Ammon's horn (tissue), 1 donor: ENCODE measurements at places on chromosomes 2 and 18.

DNA sequence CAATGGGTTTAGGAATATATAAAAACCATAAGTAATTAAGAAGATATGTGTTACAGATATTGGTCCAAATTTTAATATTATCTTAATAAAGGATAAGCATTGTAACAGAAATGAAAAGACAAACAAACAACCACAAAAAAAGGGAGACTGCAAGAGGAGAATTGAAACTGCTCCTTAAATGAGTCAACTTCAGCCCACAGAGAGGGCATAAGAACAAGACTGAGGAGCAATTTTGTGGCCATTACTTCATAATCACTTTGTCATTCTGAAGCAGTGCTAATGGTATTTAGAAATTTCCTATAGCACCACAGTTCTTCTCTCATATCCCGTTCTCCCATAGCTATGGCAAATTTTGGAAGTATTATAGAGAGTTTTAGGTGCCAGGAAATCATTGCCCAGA is 193.2 kb upstream of the HNMT start:
- DNase-seq: no peak

DNA sequence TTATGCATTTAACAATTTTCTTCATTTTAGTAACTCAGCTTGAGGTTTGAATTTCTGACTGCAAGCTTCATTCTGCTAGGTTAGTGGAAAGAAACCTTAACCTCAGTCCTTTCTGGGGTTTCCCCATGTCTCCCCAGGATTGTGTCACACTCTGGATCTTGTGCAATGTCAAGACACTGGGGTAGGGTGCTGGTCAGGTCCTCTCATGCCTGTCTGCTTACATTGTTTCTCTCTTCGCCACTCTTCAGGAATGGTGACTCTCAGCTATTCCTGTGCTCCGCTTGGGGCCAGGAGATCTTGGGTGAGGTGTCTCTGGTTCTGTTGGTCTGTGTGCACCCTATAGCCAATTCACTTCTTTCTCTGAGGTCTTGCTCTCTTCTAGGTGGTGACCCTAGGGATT is 23.9 kb downstream of the CTLA4 start:
- DNase-seq: peak; percentile 39

DNA sequence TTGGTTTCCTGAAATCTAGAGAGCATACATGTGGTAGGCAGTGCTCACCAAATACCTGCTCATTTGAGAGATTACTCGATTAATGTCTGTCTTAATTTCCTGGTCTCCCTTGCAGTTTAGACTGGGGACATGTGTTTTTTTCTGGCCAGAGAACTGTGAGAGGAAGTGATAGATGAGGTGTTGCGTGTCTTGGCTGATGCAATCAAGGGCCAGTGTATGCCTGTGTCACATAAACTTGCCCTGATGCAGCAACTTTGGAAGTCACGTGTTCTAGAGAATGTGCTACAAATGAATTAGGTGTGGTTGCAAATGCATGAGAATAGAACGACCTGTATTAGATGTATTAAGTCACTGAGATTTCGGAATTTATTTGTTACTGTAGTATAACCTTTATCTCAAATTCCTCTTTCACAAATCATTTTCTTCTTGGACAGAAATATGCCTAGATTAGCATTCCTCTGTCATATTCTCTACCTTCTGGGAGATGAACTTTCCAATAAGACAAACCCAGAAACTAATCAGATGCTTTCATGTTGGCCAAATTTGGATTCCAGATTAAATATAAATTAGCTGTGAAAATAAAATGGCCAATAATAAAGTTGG is 9.9 kb upstream of the IL1A start:
- DNase-seq: peak; percentile 62

- DNase-seq: peak; percentile 68
These were observed 90.2 kb upstream of the SCG2 start for GRCh38 chr2:223692191-223692947.

DNA sequence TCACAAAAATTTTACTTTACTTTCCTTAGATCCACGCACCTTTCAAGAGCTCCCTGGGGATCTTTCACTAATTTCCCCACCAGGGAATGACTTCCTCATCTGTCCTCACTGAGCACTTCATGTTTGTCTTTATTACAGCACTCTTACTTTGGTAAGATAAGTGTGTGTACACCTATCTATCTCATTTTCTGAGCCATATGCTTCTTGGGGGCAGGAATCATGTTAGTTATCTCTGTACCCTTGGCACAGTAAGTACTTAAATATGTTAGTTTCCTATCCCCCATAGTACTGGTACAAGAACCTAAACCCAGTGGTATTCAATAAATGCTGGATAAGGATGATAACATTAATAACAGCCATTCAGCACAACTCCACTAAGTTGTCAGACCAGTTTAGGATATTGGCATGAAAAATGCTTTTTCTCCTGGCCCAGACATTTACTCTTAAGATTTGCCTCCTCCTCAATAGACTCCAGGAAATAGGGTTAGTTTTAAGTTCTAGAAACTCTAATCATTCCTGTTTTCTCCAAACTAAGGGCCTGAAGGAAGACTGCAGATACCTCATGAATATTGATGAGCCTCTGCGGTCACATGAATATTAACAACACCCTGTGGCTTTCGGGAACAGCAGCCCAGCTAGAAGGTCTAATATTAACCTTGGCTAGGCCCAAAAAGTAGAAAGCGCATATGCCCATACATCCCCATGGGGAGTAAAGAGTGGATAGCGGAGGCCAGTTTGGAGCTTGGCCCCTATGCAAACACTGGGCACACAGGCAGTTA is 38.2 kb downstream of the NHEJ1 start:
- peak; percentile 14 for DNase-seq

- DNase-seq: no peak
These were observed 552.8 kb upstream of the PKDCC start for GRCh38 chr2:41495050-41495449.

- no peak for DNase-seq
These were observed 33.5 kb downstream of the SUMO1 start for GRCh38 chr2:202204855-202205254.

DNA sequence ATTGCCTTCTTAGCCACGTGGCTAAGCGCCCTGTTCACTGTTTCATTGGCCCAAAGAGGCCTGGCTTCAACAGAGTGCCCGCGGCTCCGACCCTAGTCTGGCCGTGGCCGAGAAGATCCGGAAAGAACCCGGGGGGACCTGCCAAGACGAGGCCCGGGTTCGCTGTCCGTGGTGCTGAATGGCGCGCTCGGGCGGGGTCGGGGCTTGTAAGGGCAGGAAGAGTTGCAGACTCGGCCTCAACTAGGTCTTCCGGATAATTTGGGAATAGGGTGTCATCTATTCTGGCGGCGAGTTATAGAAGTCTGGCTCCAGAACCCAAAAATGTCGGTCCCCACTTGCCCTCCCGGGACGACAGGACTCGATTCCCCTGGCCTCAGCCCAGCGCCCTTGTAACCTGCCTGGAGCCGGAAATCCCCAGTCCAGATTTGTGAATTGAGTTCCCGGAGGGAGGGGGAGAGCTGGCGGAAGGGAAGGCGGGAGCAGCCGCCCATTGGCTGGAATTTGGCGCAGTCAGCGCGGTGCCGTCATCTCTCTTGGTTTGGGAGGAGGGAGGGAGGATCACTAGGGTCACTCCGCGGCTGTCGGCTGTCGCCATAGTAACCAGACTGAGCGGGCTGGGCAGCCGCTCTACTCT is 3.5 kb downstream of the CDK5R2 start:
- DNase-seq: peak; percentile 78

DNA sequence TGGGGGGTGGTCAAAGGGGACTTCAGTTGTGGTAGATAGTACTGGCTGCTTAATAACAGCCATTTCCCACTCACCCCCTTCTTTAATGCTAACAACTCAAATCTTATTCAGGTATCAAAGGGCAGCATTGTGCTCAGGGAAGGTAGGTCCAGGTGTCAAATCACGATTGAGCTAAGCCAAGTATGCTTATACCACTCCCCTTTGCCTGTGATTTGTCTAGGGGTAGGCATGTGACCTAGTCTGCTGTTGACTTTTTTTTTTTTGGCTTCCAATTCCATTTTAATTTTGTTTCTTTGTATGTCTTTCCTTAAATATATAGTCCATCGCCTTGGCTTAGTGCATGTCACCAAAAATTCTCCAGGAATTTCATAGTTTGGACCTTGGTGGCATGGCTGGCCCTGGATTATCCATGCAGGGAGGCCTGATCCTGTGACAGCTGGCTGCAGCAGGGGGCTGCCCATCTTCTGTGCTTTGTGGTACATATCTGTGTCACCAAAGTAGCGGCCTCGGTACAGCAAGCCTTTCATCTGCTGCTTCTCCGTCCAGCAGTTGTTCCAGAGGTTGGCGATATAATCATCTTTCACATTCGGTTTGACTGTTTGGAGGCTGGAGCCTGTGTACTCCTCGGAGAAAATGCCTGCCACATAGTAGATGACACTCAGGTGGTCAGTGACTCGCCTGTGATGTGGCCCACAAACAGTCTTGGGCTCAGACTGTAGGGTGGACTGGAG is 68.1 kb upstream of the SPRED2 start:
- DNase-seq: no peak

GRCh38 chr18:61860302-61860701 is 32.5 kb downstream of the RNF152 start:
- no peak for DNase-seq

GRCh38 chr2:158723921-158724802 is 71.0 kb upstream of the DAPL1 start:
- DNase-seq: peak; percentile 63

GRCh38 chr2:238874330-238875050 is 26.6 kb downstream of the TWIST2 start:
- DNase-seq: no peak

DNA sequence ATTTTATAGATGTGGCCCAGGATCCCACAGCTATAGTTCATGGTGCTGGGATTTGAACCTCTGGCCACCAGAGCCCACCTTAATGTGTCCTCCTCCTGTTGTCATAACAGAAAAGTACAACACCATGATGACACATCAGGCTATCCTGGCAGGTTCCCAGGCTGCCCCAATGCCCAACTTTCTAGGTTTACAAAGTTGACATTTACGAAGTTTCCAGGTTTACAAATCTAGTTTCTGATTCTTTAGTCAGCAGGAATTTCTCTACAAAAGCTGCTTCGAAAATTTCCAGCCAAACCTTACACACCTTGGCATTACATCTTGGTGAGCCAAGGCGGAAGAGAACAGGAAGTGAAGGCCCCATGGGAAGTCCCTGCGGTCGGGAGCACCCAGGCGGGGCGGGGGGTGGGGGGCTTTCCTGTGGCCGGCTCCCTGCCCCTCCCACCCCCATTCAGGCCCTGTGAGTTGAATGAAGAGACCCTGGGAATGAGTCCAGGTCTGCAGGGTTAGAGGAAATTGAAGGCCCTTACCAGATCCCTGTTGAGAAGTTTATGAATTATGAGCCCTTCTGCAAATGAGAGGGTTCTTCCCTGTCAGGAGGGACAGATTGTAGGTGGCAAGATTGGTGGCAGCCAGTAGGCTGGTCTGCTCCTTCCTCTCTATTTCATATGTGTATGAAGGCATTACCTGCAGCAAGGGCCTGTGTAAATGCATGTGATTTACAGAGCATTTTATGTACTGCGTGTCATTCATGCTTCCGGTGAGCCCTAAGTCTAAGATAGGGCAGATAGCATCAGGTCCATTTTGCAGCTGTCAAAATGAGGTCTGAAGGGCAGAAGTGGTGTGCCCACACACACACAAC is 11.1 kb upstream of the IL1RN start:
- DNase-seq: no peak

DNA sequence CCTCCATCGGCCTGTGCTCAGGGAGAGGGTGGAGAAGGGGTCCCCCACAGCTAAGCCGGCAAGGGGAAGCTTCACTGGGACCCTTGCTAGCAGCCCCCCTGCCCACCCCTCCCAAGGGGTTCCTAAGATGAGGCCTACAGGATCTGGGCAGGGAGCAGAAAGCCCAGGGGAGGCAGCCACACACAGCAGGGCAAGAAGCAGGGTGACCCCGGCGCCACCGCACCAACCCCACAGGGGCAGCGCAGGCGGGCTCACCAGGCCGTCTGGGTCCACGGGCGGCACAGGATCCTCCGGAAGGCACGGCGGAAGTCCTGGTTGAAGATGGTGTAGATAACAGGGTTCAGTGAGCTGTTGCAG is 1.8 kb downstream of the ADRA2B start:
- DNase-seq: no peak

DNA sequence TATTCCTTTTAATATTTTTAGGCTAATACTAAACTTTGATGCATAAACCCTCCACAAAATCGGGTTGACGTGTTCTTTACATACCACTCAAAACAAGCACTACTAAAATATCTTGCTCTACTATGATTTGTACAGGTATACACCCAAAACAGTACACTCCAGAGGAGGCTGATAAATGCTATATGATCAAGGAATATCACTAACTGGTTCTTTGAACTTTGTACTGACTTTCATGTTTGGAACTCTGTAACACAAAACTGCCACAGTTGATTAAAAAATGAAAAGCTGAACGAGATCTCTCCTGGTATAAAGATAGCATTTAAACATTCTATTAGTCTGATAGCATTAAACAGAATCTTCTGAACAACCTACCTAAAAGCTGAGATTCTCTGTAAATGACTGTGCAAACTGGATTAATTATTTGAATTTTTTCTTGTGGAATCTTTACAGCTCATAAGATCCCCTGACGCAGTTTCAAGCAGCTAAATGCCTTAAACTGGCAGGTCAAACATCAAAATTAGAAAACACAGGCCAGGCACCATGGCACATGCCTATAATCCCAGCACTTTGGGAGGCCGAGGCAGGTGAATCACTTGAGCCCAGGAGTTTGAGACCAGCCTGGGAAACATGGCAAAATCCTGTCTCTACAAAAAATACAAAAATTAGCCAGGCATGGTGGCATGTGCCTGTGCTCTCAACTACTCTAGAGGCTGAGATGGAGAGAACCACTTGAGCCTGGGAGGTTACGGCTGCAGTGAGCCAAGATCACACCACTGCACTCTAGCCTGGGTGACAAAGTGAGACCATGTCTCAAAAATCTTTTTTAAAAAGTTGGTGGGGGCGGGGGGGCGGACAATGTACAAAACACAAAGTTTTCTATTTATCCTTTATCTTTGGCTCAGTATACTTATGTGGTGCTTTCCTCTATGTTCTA is 150.6 kb downstream of the EXOC6B start:
- no peak for DNase-seq

- no peak for DNase-seq
These were observed 118.7 kb upstream of the DNMT3A start for GRCh38 chr2:25460261-25460905.

- no peak for DNase-seq
These were observed 12.4 kb downstream of the ANO7 start for GRCh38 chr2:241200822-241201395.

GRCh38 chr2:177529166-177529565 is 136.6 kb downstream of the AGPS start:
- DNase-seq: no peak

GRCh38 chr2:46650556-46651001 is 171.2 kb downstream of the TMEM247 start:
- peak; percentile 92 for DNase-seq

- no peak for DNase-seq
These were observed 33.6 kb downstream of the RASGRP3 start for GRCh38 chr2:33509908-33510585.

DNA sequence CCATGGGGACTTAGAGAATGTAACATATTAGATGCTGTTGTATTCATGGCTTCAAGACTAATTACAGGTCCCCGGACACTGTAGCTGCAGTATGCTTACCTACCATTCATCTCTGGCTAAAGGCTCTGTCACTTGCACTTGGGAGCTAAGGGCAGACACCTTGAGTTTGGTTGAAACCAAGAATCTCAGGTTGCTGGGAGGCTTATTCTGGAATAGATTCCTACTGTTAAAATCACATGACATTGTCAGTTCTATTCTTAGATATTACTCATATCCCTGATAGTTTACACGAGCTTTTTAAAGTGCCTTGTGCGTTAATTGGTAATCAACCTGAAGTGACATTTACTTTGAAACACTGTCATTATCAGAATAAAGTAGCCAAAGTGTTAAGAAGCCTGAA is 73.0 kb upstream of the EPB41L5 start:
- no peak for DNase-seq

- DNase-seq: no peak
These were observed 3.2 kb downstream of the NBAS start for GRCh38 chr2:15557887-15558311.
